Ammon's horn (tissue), 1 donor: ENCODE measurements at places on chromosomes 16 and 17.

- peak; percentile 89 for DNase-seq
Observed at GRCh38 chr16:89395150-89396142, 94.9 kb downstream of the ANKRD11 start.

DNA sequence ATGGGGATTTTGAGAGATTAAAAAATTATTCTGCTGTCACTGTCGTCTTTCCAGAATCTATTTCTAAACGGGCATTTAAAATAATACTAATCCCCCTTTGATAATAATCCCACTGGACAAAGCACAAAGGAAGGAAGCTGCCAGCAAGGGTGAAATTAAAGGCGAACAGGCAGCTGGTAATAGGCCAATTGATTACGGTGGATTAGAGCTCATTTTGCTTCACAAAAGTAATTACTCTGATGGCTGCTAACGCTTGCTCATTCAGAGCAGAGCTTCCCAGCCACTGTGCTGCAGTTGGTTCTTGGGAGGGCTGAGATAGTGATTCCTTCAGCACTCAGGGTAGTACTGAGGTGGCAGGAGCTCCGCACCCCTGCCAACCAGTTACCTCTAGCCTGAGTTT is 205.7 kb downstream of the SNX29 start:
- DNase-seq: no peak

DNA sequence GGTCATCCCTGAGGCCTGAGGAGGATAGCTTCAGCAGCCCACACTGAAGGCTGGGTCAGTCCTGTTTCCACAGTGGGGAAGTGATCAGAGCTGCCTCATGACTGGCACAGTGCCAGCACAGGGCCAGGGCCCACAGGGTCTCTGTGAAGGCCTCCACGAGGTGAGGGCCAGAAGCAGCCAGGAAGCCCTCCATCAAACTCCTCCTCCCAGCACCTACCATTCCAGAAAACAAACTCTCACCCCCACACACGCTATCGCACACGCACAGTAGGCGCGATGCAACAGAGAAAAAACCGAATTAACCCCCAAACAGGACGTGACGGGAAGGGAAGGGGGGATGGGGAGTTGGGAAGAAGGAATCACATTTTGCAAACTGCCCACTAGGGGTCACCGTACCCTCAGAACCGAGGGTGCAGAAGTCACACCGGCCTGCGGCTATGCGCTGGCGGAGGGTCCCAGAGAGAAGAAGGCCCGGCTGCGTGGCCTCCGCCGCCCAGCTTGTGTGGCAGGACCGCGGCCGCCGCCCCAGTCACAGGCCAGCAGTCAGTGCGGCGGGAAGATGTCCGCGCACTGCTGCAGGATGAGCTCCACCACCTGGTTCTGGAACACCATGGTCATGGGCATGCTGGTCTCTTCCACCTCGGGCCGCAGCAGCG is 37.6 kb downstream of the ARHGAP27 start:
- DNase-seq: peak; percentile 79

DNA sequence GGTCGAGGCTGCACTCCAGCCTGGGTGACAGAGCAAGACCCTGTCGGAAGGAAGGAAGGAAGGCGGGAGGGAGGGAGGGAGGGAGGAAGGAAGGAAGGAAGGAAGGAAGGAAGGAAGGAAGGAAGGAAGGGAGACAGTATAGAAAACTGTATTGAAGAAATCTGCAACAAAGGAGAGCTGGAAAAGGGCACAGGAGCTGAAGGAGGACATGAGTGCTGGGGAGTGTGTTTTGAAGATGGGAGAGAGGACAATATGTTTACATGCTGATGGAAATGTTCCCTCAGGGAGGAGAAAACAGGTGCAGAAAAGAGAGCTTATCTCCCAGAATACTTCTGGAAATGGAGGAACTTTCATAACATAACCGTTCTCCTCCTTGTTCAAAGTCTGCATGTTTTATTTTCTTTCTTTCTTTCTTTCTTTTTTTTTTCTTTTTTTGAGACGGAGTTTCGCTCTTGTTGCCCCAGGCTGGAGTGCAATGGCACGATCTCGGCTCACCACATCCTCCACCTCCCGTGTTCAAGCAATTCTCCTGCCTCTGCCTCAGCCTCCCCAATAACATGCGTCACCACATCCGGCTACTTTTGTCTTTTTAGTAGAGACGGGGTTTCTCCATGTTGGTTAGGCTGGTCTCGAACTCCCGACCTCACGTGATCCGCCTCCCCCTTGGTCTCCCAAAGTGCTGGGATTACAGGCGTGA is 2.7 kb upstream of the HAP1 start:
- no peak for DNase-seq

DNA sequence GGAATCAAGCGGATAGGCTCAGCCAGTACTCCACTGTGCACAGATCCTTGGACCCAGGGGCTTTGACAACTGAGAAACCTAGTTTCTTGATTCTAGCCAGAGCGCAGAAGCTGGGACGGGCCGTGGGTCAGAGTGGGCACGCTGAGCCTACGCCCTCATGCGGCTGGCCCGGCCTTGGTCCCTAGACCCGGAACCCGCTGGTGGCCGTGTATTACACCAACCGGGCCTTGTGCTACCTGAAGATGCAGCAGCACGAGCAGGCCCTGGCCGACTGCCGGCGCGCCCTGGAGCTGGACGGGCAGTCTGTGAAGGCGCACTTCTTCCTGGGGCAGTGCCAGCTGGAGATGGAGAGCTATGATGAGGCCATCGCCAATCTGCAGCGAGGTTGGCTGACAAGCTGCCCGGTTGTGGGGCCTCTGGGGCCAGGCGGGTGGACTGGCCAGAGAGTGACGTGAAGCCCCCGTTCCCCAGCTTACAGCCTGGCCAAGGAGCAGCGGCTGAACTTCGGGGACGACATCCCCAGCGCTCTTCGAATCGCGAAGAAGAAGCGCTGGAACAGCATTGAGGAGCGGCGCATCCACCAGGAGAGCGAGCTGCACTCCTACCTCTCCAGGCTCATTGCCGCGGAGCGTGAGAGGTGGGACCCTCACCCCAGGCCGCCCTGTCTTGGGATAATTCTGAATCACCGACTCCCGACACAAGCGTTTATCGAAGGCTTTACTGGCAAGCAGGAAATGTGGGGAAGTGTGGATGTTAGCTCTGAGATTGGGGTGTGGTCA is 946 bp downstream of the STUB1 start:
- DNase-seq: no peak
